HL-60 (cell line): ENCODE measurements at places on chromosomes 12 and 14.

- DNase-seq: no peak
Observed at GRCh38 chr14:79597566-79597965, 613.7 kb downstream of the DIO2 start.

GRCh38 chr12:56448860-56449621 is at the start of gene TIMELESS:
Gene TIMELESS (minus strand): TSS chr12:56449426. CDS start chr12:56434170, 15,256 bp downstream.
- DNase-seq: peak; percentile 75

DNA sequence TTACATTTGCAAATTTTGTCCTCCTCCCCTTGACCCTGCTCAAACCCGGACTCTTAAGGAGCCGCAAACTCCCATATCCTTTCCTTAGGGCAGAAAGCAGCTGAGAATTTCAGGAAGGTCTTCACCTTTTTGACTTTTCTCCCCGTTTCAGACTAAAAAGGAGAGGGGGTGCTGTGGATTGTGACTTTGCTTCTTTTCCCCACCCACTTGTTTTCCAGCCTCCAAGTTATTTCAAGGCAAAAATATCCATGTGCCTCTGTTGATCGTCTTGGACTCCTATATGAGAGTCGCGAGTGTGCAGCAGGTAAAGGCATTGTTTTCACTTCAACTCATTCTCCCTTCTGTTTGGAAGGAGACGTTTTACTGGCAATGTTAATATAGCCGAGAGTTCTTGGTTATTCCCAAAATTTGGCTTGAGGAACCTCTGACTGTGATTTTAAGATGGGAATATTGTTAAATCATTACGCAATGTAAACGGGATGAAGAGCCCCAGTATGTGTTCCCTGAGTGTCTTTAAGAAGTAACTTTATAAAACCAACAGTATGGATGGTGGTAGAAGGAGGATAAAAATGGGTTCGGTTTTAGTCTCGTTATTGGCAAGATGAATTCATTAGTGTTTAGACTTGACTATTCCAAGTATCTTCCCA is 663 bp downstream of the LRRK2 start:
- no peak for DNase-seq

DNA sequence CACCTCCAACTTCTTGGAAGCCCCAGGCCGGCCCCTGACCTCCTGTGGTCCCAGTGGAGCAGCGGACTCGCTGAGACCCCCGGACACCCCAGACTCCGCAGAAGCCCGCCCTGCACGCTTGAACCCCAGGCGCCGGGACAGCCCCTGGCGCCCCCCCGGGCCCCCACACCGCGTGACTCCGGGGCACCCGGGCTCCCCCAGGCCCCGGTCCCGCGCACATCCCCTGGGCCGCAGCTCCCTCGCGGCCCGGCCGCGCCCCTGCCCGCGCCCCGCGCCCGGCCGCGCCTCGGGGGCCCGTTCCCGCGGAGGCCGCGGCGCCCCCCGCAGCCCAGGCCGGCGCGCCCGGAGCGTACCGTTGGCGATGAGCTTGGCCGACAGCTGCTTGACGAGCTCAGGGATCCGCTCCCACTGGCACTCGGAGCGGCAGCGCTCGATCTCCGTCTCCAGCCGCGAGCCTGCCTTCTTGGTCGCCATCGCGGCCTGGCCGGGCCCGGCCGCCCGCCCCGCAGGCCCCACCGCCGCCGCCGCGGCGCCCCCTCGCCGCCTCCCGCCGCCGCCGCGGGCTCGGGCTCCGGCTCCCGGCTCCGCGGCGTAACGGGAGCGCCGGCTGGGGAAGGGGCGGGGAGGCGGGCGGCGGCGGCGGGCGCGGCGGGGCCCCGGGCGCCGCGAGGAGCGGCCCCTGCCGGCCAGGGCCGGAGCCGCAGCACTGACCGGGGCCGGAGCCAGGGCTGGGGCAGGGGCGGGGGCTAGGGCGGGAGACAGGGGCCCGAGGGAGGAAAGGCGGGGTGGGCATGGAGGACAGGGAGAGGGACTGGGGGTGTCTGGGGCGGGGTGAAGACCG is at the start of gene TTC7B:
TSS of gene TTC7B (minus strand) at position 609 of the 841 bp plus-strand sequence. CDS start at position 474, 135 bp downstream.
- DNase-seq: peak; percentile 17

- DNase-seq: no peak
Observed at GRCh38 chr12:91188778-91189177, 6.2 kb upstream of the DCN start.
